Astrocyte of the spinal cord (primary cell): ENCODE measurements at places on chromosomes 2 and 18.
A peak's percentile ranks its signal among the peaks of the same experiment; 100 is the strongest.

- DNase-seq: no peak
These were observed 56.7 kb upstream of the MSTN start for GRCh38 chr2:190119257-190119656.

GRCh38 chr2:219627103-219628100 is at the start of gene SLC4A3:
TSS of gene SLC4A3 (plus strand) at chr2:219627630. CDS start at chr2:219627993, 363 bp downstream.
- DNase-seq: no peak

- no peak for DNase-seq
These were observed 80.1 kb downstream of the GALNT1 start for GRCh38 chr18:35661483-35662146.

GRCh38 chr2:201084863-201085262 is 13.1 kb downstream of the NDUFB3 start:
- no peak for DNase-seq

DNA sequence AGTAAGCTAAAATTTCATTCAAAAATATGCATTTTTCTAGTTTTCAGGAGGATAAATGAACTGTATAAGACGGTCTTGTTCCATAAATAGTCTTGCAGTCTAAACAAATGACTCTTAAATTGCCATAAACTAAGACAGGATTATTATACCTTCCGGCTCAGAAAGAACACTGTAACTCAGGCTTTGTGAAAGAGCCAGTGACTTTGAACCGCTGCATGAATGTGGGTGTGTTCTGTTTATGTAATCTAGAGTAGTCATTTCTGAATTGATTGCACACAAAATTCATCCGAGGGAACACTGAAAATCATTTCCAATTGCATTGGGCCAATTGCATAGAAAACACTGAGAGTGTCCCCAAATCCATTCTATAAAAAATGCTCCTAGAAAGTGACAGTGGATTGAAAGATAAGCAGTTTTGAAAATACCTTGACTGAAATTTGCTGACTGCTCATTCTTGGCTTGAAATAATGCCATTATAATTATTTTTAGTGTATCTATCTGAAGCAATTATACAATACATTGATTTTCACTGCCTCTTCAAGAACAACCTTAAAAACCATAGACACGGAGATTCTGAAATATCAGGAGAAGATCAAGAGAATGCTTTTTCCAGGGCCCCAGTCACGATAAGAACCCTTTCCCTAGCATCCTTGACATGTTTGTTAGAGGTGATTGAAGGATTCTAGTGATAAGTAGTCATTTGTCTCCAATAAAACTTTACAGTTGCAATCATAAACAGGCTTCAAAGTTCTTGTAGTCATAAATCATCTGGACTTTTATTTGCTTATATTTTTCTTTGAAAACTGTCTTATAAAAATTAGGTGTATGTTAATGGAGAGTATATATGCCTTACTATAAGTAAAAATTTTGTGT is 55.4 kb downstream of the CNTNAP5 start:
- DNase-seq: no peak

DNA sequence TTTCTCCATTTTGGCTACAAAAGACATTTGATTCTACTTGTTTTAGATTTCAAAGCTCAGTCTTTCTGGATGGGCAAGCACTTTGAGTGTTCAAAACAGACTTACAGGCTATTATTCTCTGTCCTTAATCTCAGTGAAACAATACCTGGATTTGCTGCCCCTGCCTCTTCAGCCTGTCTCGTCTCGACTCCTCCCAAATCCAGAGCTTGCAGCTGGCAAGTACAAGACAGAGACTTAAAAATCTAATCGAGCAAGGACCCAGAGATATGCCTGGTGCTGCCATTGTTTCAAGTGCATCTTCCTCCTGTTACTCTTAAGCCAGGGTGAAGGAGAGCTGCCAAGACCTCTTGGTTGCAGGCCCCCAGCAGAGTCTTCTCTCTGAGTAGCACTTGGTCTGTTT is 59.2 kb downstream of the LRRC30 start:
- no peak for DNase-seq

GRCh38 chr2:47636176-47636575 is 146.8 kb upstream of the MSH6 start:
- DNase-seq: no peak

GRCh38 chr2:101823859-101824258 is 126.4 kb downstream of the MAP4K4 start:
- peak; percentile 53 for DNase-seq

DNA sequence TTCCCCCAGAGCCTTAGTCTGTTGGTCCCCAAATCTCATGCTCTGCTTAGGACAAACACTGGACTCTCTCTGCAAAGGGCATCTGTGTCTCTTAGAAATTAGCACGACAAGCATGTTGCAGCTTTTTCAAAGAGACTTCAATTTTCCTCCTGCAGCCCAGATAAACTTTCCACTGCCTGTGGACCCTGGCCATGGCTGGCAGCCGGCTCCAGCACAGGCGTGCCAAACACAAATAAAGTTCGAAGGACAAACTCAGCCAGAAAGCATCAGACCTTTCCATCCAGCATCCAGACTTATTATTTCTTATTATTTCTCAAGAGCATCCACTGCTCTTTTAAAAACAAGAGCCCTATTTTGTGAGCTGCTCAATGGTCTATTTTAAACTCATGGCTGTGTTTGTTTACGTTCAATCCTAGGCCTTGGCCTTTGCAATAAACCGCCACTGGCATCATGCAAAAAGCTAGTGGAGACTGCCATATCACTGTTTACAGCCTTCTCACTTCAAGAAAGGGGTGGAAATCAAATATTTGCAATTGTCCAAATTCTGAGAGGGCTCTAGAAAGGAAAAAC is 300.8 kb downstream of the BCL11A start:
- no peak for DNase-seq

- DNase-seq: peak; percentile 32
These were observed 140.0 kb upstream of the CYP1B1 start for GRCh38 chr2:38215993-38216392.

DNA sequence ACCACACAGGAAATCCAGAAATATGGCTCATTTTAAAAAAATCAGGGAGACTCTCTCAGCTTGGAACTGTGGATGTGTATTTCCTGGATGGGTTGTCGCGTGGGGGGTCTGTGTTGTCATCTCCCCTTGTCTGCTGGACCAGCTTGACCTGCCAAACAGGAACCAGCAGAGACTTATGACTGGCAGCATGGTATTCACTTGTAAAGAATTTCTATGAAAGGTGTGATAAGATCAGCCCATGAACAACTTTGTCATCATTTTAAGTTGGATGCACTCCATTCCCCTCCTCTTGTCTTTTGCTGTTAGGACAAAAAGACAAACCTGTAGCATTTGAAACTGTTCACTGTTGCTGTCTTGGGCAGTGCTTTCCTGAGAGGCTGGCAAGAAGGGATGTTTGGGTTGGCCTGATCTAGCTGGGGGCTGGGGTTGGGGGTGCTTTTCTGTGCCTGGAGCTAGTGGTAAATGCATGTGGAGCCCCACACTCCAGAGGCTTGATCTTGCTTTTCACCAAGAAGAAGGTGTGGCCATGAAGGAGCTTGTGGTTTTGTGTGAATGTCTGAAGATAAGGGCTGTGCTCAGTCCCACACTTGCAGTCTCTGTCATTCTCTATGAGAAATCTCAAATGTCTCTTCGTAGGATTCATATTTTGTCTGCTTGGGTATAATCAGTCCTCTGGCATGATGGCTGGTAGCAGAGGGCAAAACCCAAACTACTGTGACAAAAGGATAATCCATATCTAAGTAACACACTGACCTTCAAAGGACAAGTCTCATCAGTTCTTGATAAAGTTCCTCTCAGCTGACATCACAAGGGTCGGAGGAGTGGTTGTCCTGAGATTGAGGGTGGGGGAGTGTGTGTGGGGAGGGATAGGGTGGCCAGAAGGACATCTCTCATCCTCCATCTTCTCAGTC is 39.0 kb downstream of the RALB start:
- DNase-seq: no peak

GRCh38 chr2:129975016-129975774 is 4.3 kb upstream of the RAB6C start:
- no peak for DNase-seq

DNA sequence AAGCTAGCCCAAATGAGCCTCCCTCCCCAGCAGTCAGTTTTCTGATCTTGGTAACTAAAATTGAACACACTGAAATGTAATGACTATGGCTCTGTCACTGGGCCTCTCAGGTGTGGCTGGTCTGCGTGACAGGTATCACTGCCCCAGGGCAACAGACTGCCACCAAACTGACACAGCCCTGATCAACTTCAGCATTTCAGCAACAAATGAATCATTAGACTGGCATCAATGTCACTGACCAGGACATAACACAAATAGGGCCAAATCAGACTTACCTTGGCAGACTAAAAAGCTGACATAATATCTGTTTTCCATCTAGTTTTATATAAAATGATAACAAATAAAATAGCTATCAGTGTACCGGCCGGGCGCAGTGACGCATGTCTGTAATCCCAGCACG is 290.8 kb upstream of the CHAC2 start:
- no peak for DNase-seq

DNA sequence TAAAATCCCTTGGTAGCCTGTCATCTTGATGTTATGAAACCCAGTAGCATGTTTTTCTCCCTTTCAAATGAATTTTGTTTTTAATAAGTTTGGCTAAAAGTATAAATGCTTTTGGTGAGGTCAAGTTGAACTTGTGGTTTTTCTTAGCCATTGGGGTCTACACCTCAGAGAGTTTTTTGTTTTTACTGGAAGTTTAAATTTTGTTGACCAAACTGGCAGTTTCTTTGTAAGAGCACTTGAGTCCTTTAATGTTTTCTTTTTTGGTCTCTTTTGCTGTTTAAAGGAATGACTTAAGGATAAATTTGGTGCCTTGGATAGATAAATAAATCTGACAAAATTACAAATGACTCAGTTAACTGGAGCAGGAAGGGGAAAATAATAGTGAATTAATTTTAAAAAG is 577.3 kb downstream of the SATB2 start:
- DNase-seq: no peak

DNA sequence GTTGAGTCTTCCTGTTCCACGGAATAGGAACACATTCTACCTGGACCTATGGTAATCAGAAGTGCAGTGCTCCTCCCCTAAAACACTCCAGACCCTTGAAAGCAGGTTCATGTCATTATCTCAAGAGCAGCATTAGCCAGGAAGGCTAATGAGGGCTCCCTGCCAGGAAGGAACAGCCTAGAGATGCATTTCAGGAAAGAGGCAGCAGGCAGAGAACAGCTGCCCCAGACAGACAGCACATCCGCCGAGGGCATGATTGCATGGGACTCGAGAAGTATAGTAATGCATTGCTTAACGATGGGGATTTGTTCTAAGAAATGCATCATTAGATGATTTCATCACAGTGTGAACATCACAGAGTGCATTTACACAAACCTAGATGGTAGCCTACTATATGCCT is 171.5 kb downstream of the ALK start:
- DNase-seq: no peak

DNA sequence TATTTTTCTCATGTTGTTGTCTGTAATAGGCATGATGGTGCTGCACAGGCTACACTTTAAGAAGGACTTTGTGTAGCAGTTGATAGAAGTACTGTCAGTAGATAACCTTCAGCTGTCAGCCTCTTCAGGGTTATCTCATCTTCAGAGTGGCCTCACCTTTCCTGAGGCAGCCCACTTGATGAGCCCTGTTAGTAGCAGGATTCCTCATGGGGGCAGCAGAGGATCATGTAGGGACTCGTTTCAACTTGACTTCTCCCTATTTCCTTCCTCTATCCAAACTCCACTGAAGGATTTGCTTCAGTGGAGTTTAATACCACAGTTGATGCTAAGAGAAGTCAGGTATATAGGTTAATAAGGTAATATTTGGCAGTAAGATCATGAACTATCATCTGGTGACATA is 530.3 kb upstream of the FSIP2 start:
- peak; percentile 50 for DNase-seq

GRCh38 chr18:22668496-22668895 is 250.8 kb upstream of the CTAGE1 start:
- DNase-seq: no peak

GRCh38 chr2:190762566-190762965 is 113.7 kb downstream of the NAB1 start:
- DNase-seq: no peak

DNA sequence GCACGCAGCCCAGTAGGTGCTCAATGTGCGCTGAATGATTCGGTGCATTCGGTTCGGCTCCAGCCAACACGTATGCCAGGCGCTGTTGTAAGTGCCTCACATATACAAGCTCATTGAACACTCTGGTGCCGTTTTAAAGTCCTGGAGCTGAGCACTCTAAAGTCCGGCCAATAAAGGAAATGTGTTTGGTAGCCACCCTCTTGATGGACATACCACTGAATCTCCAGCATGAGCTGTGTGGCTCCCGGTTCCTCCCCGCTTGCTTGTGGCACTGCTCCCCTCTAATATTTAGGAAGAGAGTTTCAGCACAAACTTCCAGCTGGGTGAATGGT is 112.1 kb downstream of the MCFD2 start:
- DNase-seq: no peak

GRCh38 chr2:15685143-15685542 is 93.5 kb downstream of the DDX1 start:
- DNase-seq: no peak

GRCh38 chr2:42492691-42493467 is 903 bp downstream of the KCNG3 start:
- no peak for DNase-seq

DNA sequence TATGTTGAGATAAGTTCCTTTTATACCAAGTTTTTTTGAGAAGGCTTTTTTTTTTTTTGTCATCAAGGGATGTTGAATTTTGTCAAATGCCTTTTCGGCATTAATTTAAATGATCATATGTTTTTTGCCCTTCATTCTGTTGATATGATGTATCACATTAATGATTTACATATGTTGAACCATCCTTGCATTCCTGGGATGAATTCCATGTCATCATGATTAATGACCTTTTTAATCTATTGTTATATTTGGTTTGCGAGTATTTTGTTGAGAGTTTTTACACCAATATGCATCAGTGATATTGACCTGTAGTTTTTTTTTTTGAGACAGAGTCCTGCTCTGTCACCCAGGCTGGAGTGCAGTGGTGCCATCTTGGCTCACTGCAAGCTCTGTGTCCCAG is 585.7 kb upstream of the FANCL start:
- no peak for DNase-seq

- DNase-seq: no peak
These were observed 43.8 kb upstream of the FN1 start for GRCh38 chr2:215479536-215480240.

GRCh38 chr2:21310493-21310892 is 186.7 kb downstream of the TDRD15 start:
- no peak for DNase-seq

DNA sequence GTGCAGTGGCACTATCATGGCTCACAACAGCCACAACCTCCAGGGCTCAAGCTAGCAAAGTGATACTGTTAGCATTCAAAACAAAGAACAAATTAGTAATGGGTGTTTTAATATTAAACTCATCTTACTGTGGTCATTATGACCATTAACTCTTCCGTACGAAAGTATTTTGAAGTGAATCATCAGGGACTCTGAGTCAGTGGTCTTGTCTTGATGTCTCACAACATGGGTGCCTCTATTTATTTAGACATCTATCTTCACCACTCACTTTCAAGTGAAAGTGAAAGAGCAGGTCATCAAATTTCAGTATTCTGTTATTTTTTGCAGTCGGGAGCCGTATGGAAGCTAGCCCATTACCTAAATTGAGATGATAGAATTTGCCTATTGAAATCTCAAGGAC is 1118.2 kb downstream of the DPP10 start:
- DNase-seq: no peak

GRCh38 chr2:165079432-165079831 is 124.1 kb upstream of the SLC38A11 start:
- no peak for DNase-seq
